ENCODE measurements at places on chromosomes 13 and 19.

DNA sequence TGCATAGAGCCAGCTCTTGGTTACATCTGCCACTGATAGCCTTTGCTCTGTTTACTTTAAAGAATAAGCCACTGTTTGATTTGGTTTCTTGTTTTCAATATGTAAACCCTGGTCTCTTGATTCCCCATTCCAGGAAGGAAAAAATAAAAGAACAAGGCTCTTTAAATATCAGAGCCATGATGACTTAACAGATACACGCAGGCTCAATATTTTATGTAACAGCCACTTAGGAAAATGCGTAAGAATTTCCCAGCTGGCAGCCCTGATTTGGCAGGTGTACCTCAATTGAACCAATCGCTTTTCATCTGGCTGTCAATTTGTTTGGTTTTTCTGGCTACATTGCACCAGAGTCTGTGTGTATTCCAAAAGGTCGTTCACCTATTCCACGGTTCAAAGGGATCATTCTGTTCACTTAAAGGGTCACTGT, 65.6 kb downstream of the IRS2 start:
- no peak for DNase-seq

DNA sequence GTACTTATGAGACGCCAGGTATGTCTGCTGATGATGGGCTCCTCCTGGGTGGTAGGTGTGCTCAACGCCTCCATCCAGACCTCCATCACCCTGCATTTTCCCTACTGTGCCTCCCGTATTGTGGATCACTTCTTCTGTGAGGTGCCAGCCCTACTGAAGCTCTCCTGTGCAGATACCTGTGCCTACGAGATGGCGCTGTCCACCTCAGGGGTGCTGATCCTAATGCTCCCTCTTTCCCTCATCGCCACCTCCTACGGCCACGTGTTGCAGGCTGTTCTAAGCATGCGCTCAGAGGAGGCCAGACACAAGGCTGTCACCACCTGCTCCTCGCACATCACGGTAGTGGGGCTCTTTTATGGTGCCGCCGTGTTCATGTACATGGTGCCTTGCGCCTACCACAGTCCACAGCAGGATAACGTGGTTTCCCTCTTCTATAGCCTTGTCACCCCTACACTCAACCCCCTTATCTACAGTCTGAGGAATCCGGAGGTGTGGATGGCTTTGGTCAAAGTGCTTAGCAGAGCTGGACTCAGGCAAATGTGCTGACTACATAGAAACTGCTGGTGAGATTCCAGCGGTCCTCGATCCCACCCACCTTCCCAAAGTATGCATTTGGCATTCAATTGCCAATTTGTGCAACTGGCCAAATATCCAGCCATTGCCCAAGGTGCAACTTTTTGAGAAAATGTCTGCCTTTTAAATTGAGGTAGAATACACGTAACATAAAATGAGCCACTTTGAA, 10.2 kb downstream of the OR2Z1 start:
- no peak for DNase-seq

GRCh38 chr13:45500492-45501174, 35.9 kb downstream of the COG3 start:
- DNase-seq = no peak

- DNase-seq = no peak
These were observed 193.4 kb downstream of the RGCC start for GRCh38 chr13:41650706-41651105.

GRCh38 chr13:42660333-42660965, 86.5 kb downstream of the TNFSF11 start:
- no peak for DNase-seq

GRCh38 chr13:42478531-42479156, 95.3 kb upstream of the TNFSF11 start:
- no peak for DNase-seq

- DNase-seq = no peak
These were observed 289.8 kb upstream of the SOX21 start for GRCh38 chr13:95002126-95002525.

DNA sequence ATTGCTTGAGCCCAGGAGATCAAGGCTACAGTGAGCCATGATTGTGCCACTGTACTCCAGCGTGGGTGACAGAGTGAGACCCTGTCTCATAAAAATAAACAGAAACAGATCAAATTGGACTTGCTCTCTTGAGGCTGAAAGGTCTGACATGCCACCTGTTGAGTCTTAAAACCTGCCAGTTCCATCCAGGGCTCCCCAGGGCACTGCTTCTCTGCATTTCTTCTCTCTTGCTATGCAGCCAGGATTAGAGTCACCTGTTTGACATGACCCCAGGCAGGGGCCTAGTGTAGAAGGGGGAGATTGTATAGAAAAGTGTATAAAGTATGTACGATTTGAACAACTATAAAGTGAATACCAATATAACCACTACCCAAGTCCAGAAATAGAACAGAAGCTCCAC, 45.4 kb downstream of the ARHGAP35 start:
- DNase-seq = no peak

- no peak for DNase-seq
These were observed 120.9 kb downstream of the DLEU7 start for GRCh38 chr13:50722440-50723125.

- DNase-seq = no peak
These were observed 73.2 kb upstream of the MLNR start for GRCh38 chr13:49146950-49147355.

- DNase-seq = no peak
These were observed 67.8 kb downstream of the RXFP2 start for GRCh38 chr13:31807090-31807541.
